A549 treated with dexamethasone at 1 μM for 4 hours (cell line): ENCODE measurements at places on chromosomes 2 and 18. TPM values are rescaled to one million over a fixed set of nuclear protein-coding genes. Genes with fewer than 3 reads are reported as not detected.

CAPN14 gene
- 0.04 to 0.06 TPM (median 0.05 TPM) in 4 of 5 replicates, not detected in the other for total RNA-seq

CD8A gene
- 0.28 to 0.51 TPM (median 0.30 TPM) in 5 replicates for total RNA-seq

SATB2 gene
- total RNA-seq: 2.1 to 4.3 TPM (median 3.4 TPM) in 5 replicates

CD207 gene
- total RNA-seq: 0.05 to 0.08 TPM (median 0.07 TPM) in 3 of 5 replicates, not detected in the others

CCDC68 gene
- total RNA-seq: 4.1 to 5.8 TPM (median 4.4 TPM) in 5 replicates

EFHD1 gene
- 3.5 to 5.1 TPM (median 4.9 TPM) in 5 replicates for total RNA-seq

NOSTRIN gene
- 1.7 to 2.9 TPM (median 2.1 TPM) in 5 replicates for total RNA-seq

MATN3 gene
- total RNA-seq: 11.0 to 18.8 TPM (median 15.4 TPM) in 5 replicates

RGPD3 gene
- total RNA-seq: 0.14 to 0.25 TPM (median 0.16 TPM) in 5 replicates

HOXD13 gene
- total RNA-seq: 0.12 to 0.19 TPM (median 0.14 TPM) in 5 replicates

DOK6 gene
- total RNA-seq: not detected in 5 replicates

SCN1A gene
- not detected in 5 replicates for total RNA-seq

CD28 gene
- not detected in 5 replicates for total RNA-seq

PLA2R1 gene
- 1.7 to 2.7 TPM (median 2.2 TPM) in 5 replicates for total RNA-seq

SGO2 gene
- 11.1 to 16.8 TPM (median 14.6 TPM) in 5 replicates for total RNA-seq

ARHGEF4 gene
- 7.8 to 15.5 TPM (median 11.2 TPM) in 5 replicates for total RNA-seq

ZNF385B gene
- total RNA-seq: not detected in 5 replicates

ANTXR1 gene
- 115 to 164 TPM (median 154 TPM) in 5 replicates for total RNA-seq

SLC23A3 gene
- total RNA-seq: 0.45 to 0.75 TPM (median 0.55 TPM) in 5 replicates

MREG gene
- total RNA-seq: 3.9 to 5.0 TPM (median 4.4 TPM) in 5 replicates

KCNF1 gene
- 19.3 to 38.5 TPM (median 30.5 TPM) in 5 replicates for total RNA-seq

RGPD4 gene
- total RNA-seq: 0.02 to 0.07 TPM (median 0.04 TPM) in 5 replicates

RNF149 gene
- 33.0 to 46.9 TPM (median 44.1 TPM) in 5 replicates for total RNA-seq

NMUR1 gene
- 0.02 TPM in 3 of 5 replicates, not detected in the others for total RNA-seq

SCLY gene
- 15.5 to 21.6 TPM (median 20.5 TPM) in 5 replicates for total RNA-seq
